ENCODE measurements at places on chromosomes 3 and 15.

- DNase-seq = no peak
These were observed 184.1 kb downstream of the LPP start for GRCh38 chr3:188338086-188338485.

DNA sequence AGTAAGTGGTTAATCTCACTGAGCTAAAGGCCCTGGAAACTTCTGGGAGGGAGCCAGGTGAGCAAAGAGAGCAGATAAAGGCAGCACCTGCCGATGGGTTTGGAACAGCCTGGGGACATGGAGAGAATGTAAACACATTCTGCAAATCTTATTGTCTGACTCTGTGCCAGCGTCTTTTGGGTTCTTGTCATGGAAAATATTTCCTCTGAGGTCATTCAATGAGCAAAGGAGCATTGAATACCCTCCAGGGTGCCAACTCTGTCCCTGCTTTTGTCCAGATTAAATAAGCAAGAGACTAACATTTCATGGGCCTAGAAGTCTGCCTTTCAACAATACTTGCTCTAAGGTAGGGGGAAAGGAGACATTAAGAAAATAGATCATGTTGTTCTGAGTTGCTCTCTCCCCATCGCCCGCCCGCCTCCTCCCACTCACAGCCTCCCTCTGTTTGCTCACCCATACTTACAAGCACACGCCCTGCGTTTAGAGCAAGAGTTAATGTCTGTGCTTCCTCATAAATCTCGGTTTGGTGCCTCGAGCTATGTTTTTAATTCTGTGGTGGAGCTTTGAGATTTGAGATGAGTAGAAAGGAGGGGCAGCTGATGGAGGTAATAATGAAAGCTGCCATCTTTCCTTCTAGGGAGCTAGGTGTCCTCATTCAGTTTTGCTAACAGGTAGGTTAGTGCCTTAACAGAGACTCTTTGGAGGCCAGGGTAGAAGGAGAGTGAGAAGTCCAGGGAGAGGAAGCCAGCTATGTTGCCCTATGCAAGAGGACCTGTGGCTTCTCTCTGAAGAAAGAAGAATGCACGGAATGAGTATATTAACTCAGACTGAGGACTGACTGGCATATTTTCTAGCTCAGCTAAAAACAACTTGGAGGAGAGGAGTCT lies 132.9 kb downstream of the TPRG1 start:
- peak; percentile 34 for DNase-seq

GRCh38 chr3:46296826-46297225 lies 54.6 kb downstream of the CCR3 start:
- no peak for DNase-seq

GRCh38 chr15:98657721-98658120 lies 9.4 kb downstream of the IGF1R start:
- no peak for DNase-seq

- no peak for DNase-seq
These were observed 5.8 kb downstream of the ITGA11 start for GRCh38 chr15:68426116-68426515.

- no peak for DNase-seq
These were observed 102.7 kb downstream of the OSBPL10 start for GRCh38 chr3:31878231-31878838.

GRCh38 chr15:64251121-64251520 lies 88.3 kb upstream of the PPIB start:
- no peak for DNase-seq

DNA sequence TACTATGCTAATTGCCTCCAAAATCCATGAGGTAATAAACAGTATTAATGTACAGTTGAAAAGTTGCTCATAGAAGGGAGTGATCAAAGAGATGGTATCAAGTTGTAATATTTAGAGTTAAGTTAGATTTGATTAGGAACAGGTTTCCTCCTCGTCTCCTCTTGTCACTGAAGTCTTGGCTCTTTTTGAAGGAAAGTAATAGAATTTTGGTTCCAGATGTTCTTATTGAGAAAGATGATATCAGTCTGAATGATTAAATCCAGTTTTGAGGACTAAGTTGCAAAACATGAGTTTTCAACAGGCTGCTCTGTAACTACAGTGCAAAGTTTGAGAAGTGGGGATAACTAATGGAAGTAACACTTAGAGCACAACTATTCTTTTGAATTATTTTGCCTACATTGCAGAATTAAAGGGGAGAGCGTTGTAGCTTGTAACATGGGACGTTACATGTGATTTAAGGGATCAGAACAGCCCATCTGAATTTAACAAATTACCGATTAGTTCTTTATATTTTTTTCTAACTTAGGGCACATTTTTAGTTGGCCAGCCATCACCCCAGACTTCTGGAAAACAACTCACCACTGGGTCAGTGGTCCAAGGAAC lies 48.3 kb downstream of the MAP6D1 start:
- no peak for DNase-seq

DNA sequence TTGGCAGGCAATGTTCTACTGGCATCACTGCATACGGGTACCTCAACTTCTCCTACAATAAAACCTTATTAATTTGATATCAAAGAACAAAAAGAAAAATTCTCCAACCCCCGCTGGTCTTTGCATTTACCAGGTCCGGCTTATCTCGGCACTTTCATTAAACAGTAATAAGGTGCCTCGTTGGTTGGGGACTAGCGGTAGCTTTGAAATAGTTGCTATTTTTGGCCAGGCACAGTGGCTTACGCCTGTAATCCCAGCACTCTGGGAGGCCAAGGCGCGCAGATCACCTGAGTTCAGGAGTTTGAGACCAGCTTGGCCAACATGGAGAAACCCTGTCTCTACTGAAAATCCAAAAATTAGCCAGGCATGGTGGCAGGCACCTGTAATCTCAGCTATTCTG lies 32.0 kb upstream of the CGNL1 start:
- DNase-seq = no peak

DNA sequence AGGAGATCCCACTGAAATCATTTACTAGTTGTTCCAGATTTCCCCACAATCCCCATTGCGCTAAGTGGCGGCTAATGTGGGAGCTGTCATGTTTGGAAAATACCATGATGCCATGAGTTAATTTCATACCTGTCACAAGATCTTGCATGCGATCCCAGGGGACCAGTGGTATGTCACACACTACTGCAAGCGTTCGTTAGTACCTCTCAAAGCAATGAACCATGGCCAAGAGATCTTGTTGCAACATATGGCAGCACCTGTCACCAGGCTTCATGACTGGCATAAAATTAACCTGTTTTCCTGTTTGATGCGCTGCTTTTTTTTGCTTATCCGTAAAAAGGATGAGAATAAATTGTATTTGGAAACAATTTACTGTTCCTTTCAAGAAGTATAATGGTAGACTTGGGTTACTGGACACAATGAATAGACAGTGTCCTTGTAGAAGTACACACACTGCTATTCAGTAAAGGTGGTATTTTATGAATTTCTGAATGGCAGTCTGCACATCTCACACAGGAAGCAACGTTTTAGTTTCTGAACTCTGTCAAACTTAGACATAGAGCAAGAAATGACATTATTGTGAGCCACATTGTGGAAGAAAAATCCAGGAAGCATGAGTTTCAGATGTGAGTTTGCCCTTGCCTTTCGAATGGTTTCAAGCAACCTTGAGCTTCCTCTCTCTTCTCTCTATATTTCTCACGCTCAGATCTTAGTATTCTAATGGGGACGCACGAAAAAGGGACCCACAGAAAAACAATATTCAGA lies 81.9 kb downstream of the CHL1 start:
- DNase-seq = no peak

GRCh38 chr3:36480911-36481648 lies 100.8 kb downstream of the STAC start:
- no peak for DNase-seq

DNA sequence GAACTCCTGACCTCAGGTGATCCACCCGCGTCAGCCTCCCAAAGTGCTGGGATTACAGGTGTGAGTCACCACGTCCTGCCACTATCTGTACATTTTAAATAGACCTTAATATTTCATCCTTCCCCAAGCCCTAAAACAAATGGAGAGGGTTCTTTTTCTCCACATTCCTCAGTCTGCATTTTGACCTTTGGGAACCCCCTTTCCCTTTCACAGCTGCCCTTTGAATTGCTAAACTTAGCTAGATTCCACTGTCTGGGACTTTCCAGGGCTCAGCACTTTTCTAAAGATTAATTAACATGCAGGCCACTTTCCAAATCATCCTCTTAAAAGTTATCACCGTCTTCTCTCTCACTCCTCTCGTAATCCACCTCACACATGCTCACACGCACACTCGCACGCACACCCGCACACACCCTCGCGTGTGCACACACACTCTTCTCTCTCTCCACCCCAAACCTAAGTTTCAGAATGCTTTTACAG lies 124.2 kb downstream of the TMCO5A start:
- DNase-seq = no peak

DNA sequence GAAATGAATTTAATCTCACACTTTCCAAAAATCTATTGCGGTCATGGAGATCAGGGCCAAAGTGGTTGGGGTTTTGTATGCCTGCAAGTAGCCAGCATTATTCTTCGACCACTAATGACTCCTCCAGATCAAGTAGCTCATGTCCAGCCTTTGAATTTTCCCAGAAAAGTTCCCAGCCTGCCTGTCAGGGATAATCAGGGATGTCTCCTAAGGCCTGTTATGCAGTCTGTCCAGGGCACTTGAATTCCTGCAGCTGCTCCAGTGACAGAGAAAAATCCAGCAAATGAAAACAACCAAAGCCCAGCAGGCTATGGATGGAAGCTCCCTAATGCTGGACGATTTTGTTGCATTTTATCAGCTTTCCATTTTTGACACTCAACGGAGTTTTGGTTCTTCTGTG lies 215.4 kb downstream of the ADAMTSL3 start:
- DNase-seq = no peak

GRCh38 chr15:43735416-43735815 lies 10.8 kb upstream of the PDIA3 start:
- DNase-seq = no peak

DNA sequence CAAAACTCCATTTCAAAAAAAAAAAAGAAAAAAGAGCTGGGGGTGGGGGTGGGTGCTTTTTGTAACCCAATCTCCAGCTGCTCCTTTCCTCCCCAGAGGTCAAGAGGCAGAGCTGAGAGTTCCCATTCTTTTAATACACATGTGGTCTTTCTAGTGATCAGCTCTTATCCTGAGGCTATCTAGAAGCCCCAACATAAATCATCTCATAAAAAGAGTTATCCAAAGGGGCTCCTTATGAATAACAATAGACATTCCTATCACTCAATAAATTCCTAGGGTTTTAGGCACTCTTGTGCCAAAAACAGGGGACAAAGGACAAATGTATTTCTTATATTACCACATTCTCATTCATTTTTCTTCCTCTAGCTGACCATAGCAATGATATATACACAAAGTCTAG lies 25.1 kb upstream of the GAP43 start:
- no peak for DNase-seq

- no peak for DNase-seq
These were observed 370.0 kb upstream of the FRG2C start for GRCh38 chr3:75294124-75294523.

DNA sequence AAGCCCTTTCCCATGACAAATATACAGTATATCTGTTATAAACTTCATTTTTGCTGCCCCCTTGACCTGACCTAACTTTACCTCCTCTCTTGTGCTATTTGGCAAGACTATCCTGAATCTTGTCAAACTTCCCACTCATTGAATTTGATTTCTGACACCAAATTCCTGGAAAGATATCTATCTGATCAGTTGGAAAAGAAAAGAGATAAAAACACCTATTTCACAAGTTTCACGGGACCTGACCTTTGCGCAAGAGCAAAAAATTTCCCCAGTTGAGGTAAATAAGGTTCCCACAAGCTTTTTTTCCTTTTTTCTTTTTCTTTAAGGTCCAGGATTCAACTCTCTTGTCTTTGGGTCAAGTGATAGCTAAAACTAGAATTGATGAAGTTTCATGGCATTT lies 189.2 kb upstream of the LPP start:
- DNase-seq = no peak

- peak; percentile 59 for DNase-seq
These were observed 29.0 kb downstream of the ANP32A start for GRCh38 chr15:68791431-68792283.

Data from stimulated activated CD4-positive, alpha-beta T cell treated with anti-CD3 and anti-CD28 coated beads, Interleukin-15, amount 100 ng/mL, for 24 hours (primary cell).